Calu3 (cell line): ENCODE measurements at places on chromosomes 13 and 19.
A peak's percentile ranks its signal among the peaks of the same experiment; 100 is the strongest.

GRCh38 chr13:90500569-90500968, 846.9 kb upstream of the MIR17HG start:
- no peak overlapping the region for H3K4me3 ChIP-seq
- H3K36me3 ChIP-seq = no peaks in the 10 kb centered on the region
- no peak for DNase-seq
- H3K4me1 ChIP-seq = no peaks in the 10 kb centered on the region

DNA sequence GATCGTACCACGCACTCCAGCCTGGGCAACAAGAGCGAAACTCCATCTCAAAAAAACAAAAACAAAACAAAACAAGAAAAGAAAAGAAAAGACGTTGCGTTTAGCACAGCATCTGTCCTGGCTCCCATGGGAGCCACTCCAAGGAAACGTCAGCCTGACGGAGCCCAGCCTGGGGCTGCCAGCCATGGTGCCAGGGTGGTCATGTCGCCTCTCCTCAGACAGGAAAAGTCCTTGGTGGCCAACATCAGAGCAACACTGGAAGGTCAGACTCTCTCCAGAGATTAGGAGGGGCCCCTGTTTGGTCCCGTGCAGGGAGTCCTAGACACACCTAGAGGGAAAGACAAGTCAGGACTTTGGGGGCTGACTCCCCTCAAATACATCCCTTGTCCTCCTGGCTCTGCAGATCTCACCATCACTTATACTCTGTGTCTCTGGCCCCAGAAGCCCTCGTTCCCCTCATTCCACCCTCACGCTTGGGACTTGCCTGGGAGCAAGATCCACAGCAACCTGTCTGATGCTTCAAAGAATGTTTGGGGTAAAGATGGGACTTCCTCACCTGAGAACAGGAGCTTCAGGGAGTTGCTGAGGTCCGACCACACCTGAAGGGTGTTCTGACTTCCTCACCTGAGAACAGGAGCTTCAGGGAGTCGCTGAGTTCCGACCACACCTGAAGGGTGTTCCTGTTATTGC, 9.3 kb downstream of the LILRA4 start:
- H3K4me1 ChIP-seq = no peaks in the 10 kb centered on the region
- no peak overlapping the region for H3K27ac ChIP-seq
- peaks cover 47% of the 10 kb centered on the region for H3K27me3 ChIP-seq
- no peak for DNase-seq
- H3K36me3 ChIP-seq = no peaks in the 10 kb centered on the region

GRCh38 chr19:50921426-50922316, 10.5 kb upstream of the KLK4 start:
- H3K27ac ChIP-seq = peak overlapping the region; percentile 10
- no peak overlapping the region for H3K4me3 ChIP-seq
- peaks cover 5% of the 10 kb centered on the region for H3K36me3 ChIP-seq
- peaks cover 21% of the 10 kb centered on the region for H3K4me1 ChIP-seq
- DNase-seq = peak; percentile 45

GRCh38 chr19:35767288-35768081, 7.9 kb upstream of the ARHGAP33 start:
- no peak overlapping the region for H3K27ac ChIP-seq
- no peaks in the 10 kb centered on the region for H3K4me1 ChIP-seq
- H3K27me3 ChIP-seq = no peaks in the 10 kb centered on the region
- DNase-seq = no peak
- H3K4me3 ChIP-seq = no peak overlapping the region
- peaks cover 51% of the 10 kb centered on the region for H3K36me3 ChIP-seq

GRCh38 chr13:23455401-23456185, 22.1 kb upstream of the SACS start:
- H3K4me1 ChIP-seq = no peaks in the 10 kb centered on the region
- no peak overlapping the region for H3K4me3 ChIP-seq
- no peaks in the 10 kb centered on the region for H3K27me3 ChIP-seq

DNA sequence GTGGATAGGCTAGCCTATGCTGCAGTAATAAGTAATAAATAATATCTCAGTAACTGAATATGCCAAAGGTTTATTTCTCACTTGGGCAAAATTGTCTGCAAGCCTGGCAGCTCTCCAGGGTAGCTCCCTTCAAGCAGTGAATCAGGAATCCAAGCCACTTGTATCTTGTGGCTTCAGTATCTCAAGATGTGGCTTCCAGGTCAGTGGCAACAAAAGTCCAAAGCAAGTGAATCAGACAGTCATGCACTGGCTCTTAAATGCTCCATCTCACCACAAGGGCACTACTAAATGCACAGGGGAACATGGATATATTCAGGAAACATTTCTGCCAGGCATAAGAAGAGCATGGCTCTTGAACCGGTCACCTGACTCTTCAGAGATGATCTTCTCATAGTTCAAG, 126.3 kb downstream of the KCTD12 start:
- H3K4me1 ChIP-seq = no peaks in the 10 kb centered on the region
- H3K36me3 ChIP-seq = no peaks in the 10 kb centered on the region
- no peak overlapping the region for H3K4me3 ChIP-seq
- H3K27me3 ChIP-seq = no peaks in the 10 kb centered on the region

DNA sequence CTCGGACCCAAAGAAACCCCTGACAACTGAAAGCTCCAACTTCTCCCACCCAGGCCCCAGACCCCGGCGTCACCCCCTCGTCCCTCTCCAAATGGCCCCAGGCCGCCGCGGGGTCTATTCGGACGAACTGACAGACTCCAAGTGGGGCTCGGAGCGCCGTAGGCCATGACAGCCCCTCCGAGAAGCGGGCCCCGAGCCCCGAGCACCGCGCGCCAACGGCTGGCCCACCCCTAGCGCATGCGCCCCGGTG, 360 bp downstream of the DDX39A start:
- peak; percentile 77 for DNase-seq
- H3K4me3 ChIP-seq = peak overlapping the region; percentile 75
- peak overlapping the region; percentile 84 for H3K27ac ChIP-seq

- H3K27ac ChIP-seq = no peak overlapping the region
Measured at GRCh38 chr13:111384441-111385182, 64.2 kb downstream of the TEX29 start.

DNA sequence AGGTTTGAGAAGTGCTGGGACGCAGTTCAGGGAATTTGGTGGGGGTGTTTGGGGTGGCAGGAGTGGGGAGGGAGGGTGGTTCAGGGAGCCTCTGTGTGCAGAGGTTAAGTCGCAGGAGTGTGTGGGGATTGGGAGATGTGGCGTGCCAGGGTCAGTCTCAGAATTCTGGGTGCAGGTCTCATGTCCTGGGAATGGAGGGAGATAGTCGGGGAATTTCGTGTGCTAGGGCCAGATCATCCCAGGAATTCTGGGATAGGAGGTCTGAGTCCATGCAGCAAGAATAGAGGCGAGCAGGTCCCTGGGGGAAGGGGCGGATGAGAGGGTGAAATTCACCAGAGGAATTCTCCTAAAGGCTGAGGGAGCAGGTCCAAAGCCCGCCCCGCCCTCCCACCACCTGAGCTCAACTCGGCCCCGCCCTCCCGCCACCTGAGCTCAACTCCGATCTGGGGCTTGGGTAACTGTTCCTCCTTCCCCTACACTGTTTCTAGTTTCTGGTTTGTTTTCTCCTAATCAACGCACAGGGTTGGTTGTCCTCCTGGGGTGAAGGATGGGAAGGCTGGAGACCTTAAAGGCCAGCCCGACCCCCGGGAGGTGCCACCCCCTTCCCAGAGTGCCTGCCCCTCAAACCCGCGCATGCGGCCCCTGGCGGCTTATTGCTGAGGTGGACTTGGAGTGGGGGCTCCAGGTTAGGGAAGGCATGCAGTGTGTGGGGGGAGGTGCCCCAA, 15.2 kb downstream of the KCNC3 start:
- peaks cover 9% of the 10 kb centered on the region for H3K4me1 ChIP-seq
- peaks cover 13% of the 10 kb centered on the region for H3K36me3 ChIP-seq
- no peak for DNase-seq
- H3K27me3 ChIP-seq = no peaks in the 10 kb centered on the region

DNA sequence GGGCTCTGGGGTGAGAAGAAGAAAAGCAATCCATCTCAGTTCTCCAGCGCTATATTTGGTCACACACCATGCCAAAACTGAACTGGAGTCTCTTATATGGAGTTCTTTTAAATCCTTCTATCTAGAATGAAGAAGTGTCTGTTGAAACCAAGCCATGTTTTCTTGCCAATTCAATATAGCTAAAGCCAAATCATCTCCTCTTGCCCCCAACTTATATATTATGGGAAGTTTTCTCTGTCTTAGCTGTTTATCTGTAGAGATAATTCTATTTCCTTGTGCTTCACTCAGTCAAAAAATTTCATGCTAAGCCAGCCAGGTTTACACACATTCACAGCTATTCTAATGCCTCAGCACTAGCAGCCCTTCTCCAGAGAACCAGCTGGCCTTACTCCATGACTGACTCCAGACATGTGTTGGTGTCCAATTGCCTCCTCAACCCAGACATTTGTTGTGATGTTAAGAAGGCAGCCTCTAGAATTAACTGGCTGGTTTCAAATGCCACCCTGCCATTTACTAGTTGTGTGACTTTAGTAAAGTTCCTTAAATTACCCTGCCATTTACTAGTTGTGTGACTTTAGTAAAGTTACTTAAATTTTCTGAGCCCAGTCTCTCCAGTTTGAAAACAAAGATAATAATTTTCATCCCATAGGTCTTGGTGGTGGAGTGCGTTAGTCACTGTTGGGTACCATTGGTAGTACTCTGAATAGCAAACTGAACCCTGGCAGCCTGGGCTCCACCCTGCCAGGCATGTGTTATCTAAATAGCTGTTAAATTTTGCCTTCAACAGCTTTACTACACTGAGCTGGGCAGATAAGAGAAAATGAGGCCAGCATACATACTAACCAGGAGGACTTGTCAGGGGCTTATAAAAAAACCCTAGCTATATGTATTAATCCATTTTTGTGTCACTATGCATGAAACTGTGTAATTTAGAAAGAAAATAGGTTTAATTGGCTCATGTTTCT, 525.1 kb downstream of the LMO7 start:
- H3K4me1 ChIP-seq = no peaks in the 10 kb centered on the region
- no peaks in the 10 kb centered on the region for H3K36me3 ChIP-seq
- no peak for DNase-seq
- H3K27ac ChIP-seq = no peak overlapping the region
- H3K4me3 ChIP-seq = no peak overlapping the region

DNA sequence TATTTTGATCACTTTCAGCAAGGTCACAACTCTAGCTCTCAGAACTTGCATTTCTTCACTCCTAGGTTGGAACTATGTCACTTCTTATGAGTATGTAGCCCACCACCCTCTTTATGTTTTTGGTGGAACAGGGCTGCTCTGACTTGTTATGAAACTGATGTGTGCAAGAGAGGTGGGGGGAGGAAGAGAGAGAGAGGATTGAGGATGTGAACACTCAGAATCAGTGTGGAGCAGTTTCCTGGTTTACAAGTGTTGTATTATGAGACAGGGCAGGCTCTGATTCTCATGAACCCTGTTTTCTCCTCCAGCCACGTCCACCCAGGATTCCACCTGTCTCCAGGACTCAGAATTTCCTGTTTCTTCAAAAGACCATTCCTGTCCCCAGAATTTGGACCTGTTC, 16.1 kb downstream of the ZNF317 start:
- H3K4me3 ChIP-seq = no peak overlapping the region
- no peak overlapping the region for H3K27ac ChIP-seq
- no peaks in the 10 kb centered on the region for H3K4me1 ChIP-seq
- DNase-seq = no peak

- no peaks in the 10 kb centered on the region for H3K36me3 ChIP-seq
- no peaks in the 10 kb centered on the region for H3K4me1 ChIP-seq
- no peak overlapping the region for H3K27ac ChIP-seq
- no peak for DNase-seq
Measured at GRCh38 chr13:26762745-26763345, 2.3 kb upstream of the GPR12 start.

DNA sequence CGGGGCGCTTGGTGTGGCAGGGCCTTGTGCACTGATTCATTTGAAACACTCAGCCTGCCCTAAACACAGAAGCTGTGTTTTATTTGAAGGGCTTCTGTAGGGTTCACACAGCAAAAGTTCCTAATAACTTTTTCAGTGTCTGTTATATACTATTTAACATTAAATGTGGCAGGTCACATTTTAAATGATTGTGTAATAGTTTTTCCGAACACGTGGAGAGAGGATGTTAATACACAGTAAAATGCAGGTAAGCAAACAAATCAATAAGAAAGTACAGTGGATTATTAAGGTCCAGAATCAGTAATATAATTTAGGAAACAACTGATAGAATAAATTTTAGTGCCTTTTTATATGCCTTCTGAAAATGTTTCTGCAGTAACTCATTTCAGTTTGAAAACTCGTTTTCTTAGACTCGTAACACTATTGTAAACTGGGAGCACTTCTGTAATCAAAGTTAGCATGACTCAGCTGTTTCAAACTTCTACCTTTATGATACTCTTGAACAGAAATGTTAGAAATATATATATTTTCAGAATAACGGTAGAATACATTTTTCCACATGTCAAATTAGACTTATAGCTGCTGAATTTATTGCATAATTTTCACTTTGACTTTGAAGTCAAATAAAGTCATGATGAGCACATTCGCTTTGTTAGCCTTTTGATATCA, 70.1 kb downstream of the GGACT start:
- DNase-seq = no peak
- no peaks in the 10 kb centered on the region for H3K27me3 ChIP-seq
- H3K4me3 ChIP-seq = peak overlapping the region; percentile 37
- no peaks in the 10 kb centered on the region for H3K36me3 ChIP-seq
- no peaks in the 10 kb centered on the region for H3K4me1 ChIP-seq

DNA sequence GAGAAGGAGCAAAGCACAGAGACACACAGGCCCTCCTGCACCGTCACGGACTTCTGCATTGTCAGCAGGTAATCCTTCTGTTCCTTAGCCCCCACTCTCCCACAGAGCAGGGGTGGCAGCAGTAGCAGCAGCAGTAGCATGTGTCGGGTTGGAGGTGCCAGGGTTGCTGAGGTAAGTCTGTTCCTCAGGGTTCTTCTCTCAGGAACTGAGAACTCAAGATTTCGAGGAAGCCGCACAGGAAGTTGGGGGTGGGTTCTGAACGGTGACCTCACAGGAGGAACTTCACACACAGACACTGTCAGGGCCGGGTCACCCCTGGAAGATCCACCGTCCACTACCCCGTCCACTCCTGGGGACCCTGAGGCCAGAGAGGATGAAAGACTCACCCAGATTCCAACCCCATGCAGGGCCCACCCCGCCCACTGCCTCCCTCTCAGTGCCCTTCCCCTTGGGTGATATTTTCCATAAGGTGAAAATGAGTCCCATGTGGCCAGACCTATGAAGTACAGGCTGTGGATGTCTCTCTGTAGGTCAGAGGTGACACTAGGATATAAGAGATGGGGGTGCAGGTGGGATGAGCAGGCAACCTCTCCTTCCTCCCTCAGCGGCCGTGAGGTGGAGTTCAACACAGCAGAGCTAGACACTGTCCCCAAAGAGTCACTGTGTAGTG, at the start of gene SIGLEC12:
SIGLEC12 (minus strand) TSS at position 207 of the 670 bp plus-strand sequence; CDS start at position 140, 67 bp downstream.
- H3K4me3 ChIP-seq = no peak within 1 kb of the TSS
- no peaks in the 10 kb centered on the region for H3K4me1 ChIP-seq
- H3K27ac ChIP-seq = no peak within 1 kb of the TSS

DNA sequence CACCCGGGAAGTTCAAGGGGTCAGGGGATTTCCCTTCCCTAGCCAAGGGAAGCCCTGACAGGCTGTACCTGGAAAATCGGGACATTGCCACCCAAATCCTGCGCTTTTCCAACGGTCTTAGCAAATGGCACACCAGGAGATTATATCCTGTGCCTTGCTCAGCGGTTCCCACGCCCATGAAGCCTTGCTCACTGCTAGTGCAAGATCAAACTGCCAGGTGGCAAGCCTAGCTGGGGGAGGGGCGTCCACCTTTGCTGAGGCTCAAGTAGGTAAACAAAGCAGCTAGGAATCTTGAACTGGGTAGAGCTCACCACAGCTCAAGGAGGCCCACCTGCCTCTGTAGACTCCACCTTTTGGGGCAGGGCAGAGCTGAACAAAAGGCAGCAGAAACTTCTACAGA, 1794.5 kb downstream of the PCDH9 start:
- H3K4me1 ChIP-seq = no peaks in the 10 kb centered on the region
- H3K4me3 ChIP-seq = no peak overlapping the region
- DNase-seq = no peak
- H3K36me3 ChIP-seq = no peaks in the 10 kb centered on the region
